Cardiac muscle cell (in vitro differentiated cells and primary cell): ENCODE measurements at places on chromosomes 5 and 9. TPM values are rescaled to one million over a fixed set of nuclear protein-coding genes. Genes with fewer than 3 reads are reported as not detected.

The GABBR2 gene
- polyA plus RNA-seq, result 0.11 TPM in 1 of 2 replicates, not detected in the other

The NRG2 gene
- polyA plus RNA-seq, result 13.5 and 14.5 TPM in 2 replicates

The SLC27A6 gene
- 53.8 and 91.0 TPM in 2 replicates for polyA plus RNA-seq

The CARTPT gene
- not detected in 2 replicates for polyA plus RNA-seq

The C9 gene
- not detected in 2 replicates for polyA plus RNA-seq

The CCL19 gene
- polyA plus RNA-seq, result not detected in 2 replicates

The SPATA31A3 gene
- polyA plus RNA-seq, result not detected in 2 replicates

The EGFL7 gene
- polyA plus RNA-seq, result 50.9 and 90.0 TPM in 2 replicates

The ADAMTS6 gene
- 3.3 and 8.8 TPM in 2 replicates for polyA plus RNA-seq

The SLU7 gene
- 44.7 and 49.7 TPM in 2 replicates for polyA plus RNA-seq

The PDLIM4 gene
- 32.7 and 59.9 TPM in 2 replicates for polyA plus RNA-seq

The LYRM7 gene
- 25.5 and 31.3 TPM in 2 replicates for polyA plus RNA-seq

The NSA2 gene
- polyA plus RNA-seq, result 44.9 and 46.1 TPM in 2 replicates

The SOHLH1 gene
- polyA plus RNA-seq, result not detected in 2 replicates

The PPP2R2B gene
- 14.4 and 32.9 TPM in 2 replicates for polyA plus RNA-seq

The SPINK4 gene
- polyA plus RNA-seq, result 5.7 and 6.9 TPM in 2 replicates

The AGPAT2 gene
- polyA plus RNA-seq, result 103 and 104 TPM in 2 replicates
